Naive thymus-derived CD4-positive, alpha-beta T cell (primary cell): ENCODE measurements at places on chromosomes 13 and 19. TPM values are rescaled to one million over a fixed set of nuclear protein-coding genes. Genes with fewer than 3 reads are reported as not detected.
A peak's percentile ranks its signal among the peaks of the same experiment; 100 is the strongest.

Gene YJEFN3
- total RNA-seq = 12.7 and 13.7 TPM in 2 replicates

Gene PRR22
- total RNA-seq = 8.6 TPM

Gene SMIM17
- total RNA-seq = not detected

DNA sequence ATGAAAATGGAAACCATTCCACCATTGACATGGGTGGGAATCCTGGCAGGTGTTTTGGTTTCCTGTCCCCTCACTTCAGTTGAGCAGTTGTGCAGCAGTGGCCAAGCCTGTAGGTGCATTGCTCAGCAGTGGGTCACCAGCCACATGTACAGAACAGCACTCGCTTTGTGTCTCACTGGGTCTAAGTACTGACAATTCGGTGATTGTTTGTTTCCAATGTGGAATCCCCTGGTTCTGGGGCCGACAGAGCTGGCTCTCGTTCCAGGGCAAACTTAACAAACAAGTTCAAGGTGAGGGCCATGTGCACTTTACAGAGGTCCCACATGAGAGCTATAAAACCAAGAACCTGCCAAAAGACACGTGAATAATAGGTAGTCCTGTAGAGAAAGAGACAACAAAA, 54.1 kb upstream of the SPATA13 start:
- no peak for DNase-seq

DNA sequence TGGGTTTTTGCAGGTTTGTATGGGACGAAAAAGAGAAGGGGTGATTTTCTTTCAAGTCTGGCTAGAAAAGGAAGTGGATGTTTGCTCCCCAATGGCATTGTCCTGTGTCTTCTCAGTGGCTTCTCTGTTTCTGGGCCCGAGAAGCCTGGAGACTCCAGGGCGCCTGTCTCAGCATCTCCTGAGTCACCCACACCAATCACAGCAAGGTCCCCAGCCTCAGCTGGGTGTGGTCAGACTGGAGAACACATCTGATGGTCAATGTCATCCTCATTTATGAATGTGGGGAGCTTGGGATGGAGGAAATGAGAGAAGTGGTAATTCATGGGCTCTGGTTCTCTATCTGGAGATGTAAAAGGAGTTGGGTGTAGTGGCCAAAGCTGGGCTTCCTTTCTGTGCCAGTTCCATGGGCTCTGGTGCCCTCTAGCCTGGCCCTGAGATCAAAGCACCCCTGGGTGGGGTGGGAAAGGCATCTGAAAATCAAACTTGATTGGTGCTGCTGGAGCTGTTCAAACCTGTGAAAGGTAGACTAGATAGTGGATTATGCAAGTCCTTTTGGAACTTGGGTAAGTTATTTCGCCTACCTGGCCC, 13.4 kb downstream of the RASL11A start:
- DNase-seq = no peak

- DNase-seq = no peak
Measured at GRCh38 chr19:32476032-32476350, 70.4 kb downstream of the DPY19L3 start.

Gene COL4A1
- 0.24 TPM for total RNA-seq

DNA sequence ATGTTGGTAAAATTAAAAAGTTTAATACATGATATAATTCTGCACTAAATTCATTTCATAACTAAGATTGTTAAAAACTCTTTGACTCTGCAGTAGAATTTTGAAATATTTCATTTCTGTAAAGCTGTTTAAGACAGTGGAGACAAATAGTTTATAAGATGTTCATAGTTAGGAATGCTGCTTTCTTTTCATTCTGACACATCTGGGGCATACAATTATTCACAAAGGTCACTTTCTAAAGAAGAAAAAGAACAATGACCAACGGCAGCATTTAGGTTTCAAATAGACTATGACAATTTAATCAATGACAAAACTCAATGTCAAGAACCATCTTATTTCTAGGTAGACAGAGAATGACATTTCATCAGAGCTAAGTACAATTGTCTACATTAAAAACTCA, 1422.1 kb downstream of the PCDH9 start:
- DNase-seq = no peak

- DNase-seq = no peak
Measured at GRCh38 chr19:40192758-40193586, 1.7 kb downstream of the MAP3K10 start.

DNA sequence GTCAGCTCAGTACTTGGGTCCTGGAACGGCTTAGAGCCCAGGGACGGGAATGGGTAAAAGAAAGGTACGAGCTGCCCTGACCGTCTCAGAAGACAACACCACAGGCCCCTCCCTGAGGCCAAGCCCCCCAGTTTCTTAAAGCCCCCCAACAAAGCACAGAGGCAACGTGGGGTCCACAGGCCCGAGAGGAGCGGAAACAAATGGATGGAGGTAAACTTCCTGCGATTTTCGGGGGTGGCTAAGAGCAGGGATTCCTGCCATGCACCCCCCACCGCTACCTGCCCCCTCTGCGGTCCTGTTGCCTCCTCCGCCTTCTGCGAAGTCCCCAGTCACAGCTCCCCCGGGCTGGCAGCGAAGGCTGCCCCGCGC, 48.2 kb downstream of the PTPRS start:
- DNase-seq = no peak

GRCh38 chr13:30094015-30094414, 213.3 kb downstream of the KATNAL1 start:
- no peak for DNase-seq

DNA sequence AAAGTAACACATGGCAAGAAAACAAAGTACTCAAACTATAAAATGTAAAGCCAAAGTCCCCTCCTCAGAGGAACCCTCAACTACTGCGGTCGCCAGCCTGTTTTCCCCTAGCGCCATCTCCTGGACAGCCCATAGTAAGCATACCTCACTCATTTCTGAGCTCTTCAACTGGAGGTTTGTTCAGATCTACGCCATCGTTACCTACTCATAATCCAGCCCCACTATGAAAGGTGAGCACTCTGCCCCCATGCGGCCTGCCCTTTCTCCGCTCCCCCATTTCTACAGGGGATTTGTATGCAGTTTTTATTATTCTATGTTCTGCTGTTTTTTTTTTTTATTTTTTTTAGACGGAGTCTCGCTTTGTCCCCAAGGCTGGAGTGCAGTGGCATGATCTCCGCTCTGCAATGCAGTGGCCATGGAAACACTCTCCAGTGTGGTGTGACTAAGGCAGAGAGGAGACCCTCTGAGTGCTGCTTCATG, 26.2 kb downstream of the OPA3 start:
- peak; percentile 81 for DNase-seq
